ENCODE measurements at places on chromosomes 11 and 22.

- no peak for DNase-seq
Measured at GRCh38 chr11:94576306-94576705, 9.1 kb downstream of the PIWIL4 start.

GRCh38 chr22:40265783-40266182 is 80.5 kb upstream of the ADSL start:
- no peak for DNase-seq

GRCh38 chr11:59062602-59063529 is 23.2 kb upstream of the GLYATL1B start:
- DNase-seq, result no peak

DNA sequence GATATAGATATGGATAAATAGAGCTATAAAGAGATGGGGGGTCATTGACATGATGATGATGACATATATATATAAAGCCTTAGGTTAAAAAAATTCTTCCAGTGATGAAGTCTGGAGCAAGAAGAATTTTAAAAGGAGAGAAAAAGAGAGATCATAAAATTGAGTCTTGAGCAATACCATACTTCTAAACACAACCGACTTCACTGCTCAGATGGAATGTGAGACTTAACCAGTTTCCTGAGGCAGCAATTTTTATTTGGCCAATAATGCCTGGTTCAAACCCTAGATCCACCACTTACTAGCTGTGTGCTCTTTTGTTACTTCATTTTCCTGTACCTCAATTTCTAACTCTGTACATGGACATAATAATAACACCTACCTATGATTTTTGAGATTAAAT is 229.5 kb downstream of the TTC28 start:
- DNase-seq, result no peak

Data from CD4-positive, alpha-beta T cell treated with Interleukin-15 for 1 hour (primary cell).